Endothelial cell of coronary artery (primary cell): ENCODE measurements at places on chromosomes 2 and 18. TPM values are rescaled to one million over a fixed set of nuclear protein-coding genes. Genes with fewer than 3 reads are reported as not detected.

Gene NT5DC4
- total RNA-seq = not detected in 2 replicates

Gene IL1R1
- 2.4 and 23.2 TPM in 2 replicates for total RNA-seq

Gene RAPGEF4
- 5.9 and 6.2 TPM in 2 replicates for total RNA-seq

Gene RTP5
- total RNA-seq = not detected in 2 replicates

Gene ABHD1
- total RNA-seq = under 0.01 TPM in 1 of 2 replicates, not detected in the other

Gene PNO1
- 15.3 and 16.1 TPM in 2 replicates for total RNA-seq

Gene TUBA3E
- not detected in 2 replicates for total RNA-seq

Gene CFC1B
- not detected in 2 replicates for total RNA-seq

Gene DPYSL5
- not detected in 2 replicates for total RNA-seq

Gene NT5C1B
- total RNA-seq = not detected in 2 replicates

Gene OLA1
- total RNA-seq = 119 and 128 TPM in 2 replicates

Gene GREB1
- 0.09 TPM in 2 replicates for total RNA-seq

Gene DTNA
- total RNA-seq = 1.5 and 2.1 TPM in 2 replicates
